ENCODE measurements at places on chromosomes 12 and 14.

DNA sequence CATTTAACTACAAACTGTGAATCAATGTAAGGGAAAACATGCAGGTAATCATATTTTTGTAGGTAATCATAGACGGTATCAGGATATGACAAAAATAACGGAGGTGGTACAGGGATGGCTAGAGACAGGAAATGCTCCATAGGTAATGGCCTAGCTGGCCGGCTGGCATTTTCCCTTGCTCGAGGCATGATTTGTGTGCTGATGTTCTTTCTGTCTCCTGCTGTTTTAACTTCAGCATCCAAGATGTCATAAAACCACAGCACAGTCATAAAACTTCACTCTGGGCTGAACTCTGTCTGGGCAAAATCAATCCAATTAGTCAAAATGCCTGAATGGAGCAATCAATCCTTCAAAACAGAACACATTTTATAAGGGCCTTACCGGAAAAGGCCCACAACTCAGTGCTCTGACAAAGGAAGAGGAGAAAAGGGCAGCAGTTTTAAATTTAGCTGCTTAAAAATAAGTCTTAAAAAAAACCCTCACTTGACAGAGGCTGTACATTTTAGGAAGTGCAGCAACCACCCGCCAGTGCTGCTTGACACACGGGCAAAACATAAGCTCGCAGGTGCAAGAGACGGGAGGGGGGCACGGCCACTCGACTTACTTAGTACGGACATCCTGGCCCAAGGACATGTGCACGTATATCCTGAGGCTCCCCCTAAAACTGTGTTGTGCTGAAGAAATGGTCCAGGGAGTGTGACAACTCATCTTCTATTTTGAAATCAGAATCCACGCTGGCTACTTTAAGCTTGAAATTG lies 40.5 kb upstream of the GPR68 start:
- DNase-seq = no peak

DNA sequence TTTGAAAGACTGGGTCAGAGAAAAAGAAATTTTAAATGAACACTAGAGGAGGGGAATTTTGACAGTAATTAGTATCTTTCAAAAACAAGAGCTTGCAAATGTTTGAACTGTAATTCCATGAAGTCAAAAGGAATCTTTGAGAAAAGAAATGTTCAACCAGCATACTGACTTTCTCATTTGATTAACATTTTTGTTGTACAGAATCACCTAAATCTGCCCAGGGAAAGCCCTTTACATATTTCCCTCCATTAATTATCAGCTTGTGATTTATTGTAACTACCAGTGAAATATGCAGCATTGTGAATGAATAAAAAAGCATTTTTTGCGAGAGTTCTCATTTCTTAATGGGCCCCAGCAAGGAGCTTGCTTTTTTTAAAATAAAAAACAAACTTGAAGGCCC lies 61.2 kb upstream of the CCDC91 start:
- no peak for DNase-seq

DNA sequence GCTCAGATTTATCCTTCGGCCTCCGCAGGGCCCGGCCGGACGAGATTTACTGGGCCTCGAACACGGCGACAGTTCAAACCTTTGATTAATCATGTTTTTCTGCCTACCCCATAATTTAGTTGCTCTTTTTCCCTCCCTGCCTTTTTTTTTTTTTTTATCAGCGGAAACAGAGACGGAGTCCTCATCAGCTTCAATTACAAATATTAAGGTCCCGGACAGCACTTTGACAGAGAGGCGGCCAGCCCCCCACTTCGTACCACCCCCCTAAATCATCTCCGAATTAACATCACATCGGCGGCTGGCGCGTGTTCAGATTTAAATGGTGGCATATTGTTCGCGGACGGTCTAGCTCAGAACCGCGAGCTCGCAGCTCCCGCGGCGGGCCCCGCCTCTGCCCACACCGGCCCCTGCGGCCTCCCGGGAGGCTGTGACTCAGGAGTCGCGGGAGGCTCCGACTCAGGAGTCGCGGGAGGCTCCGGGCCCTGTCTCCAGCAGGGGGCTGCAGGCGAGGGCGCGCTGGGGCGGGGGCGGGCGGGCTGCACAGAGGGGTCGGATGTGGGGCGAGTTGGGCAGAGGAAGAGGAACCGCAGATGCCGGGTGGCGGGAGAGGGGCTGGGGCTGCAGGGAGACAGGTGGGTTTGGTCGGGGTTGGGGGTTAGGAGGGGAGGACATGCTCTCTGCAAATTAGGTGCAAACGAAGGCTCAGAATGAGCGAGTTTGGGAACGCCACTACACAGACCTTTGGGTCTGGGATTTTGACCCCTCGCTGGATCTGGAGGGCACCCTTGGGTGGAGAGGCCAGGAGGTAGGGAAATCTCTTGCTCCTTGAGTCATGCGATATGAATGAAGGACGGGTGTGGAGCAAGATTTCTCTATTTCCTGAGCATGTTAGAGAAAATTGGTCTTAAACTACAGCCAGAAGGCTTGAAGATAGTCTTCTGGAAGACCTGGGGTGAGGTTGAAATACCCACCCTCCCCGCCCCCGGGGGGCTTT lies 19.6 kb upstream of the ATP5MC2 start:
- peak; percentile 78 for DNase-seq

GRCh38 chr12:96981911-96982310 lies 74.9 kb downstream of the NEDD1 start:
- DNase-seq = no peak

DNA sequence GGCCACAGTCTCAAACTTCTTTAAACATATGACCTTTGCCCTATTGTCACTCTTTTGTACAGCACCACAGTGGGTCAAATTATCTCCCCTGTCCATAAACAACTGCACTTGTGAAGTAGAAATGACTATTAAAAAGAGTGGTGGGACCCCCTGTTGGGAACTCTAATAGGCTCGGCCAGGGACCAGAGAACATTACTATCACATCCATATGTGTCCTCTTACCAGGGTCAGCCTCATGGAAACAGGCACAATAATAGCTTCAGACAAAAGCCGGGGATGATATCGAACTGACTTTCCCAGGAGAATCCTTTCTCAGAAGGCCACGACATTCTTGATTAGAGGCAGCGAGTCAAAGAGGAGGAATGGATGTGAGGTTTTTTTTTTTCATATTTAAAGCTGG lies 96.6 kb downstream of the NKX2-1 start:
- no peak for DNase-seq

GRCh38 chr12:82857276-82857675 lies 170.6 kb downstream of the TMTC2 start:
- DNase-seq = no peak

DNA sequence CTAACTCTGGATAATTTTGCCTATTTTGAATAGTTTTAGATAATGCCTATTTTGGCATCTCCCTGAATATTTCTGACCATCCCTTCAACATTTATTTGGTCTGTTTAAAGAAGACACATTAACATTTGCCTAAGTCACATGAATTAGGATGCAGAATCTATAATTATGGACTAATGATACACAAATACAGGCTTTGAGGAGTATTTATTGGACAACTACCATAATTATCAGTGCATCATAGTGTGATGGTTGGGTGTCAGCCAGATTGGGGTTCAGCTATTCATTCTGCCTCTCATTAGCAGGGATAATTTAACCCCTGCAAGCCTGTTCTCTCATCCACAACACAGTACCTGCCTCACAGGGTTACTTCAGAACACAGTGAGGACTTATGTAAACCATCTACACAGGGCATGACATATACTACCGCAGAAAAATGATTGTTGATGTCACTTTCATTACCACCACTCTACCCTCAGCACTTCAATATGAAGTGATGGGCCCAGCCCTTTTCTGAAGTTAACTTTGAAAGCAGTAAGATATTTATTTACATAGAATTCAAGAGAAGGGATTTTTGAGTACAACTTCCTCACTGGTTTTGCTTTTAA lies 14.4 kb downstream of the PRKCH start:
- DNase-seq = no peak

- no peak for DNase-seq
These were observed 1207.3 kb downstream of the SLC16A7 start for GRCh38 chr12:60803147-60803546.

DNA sequence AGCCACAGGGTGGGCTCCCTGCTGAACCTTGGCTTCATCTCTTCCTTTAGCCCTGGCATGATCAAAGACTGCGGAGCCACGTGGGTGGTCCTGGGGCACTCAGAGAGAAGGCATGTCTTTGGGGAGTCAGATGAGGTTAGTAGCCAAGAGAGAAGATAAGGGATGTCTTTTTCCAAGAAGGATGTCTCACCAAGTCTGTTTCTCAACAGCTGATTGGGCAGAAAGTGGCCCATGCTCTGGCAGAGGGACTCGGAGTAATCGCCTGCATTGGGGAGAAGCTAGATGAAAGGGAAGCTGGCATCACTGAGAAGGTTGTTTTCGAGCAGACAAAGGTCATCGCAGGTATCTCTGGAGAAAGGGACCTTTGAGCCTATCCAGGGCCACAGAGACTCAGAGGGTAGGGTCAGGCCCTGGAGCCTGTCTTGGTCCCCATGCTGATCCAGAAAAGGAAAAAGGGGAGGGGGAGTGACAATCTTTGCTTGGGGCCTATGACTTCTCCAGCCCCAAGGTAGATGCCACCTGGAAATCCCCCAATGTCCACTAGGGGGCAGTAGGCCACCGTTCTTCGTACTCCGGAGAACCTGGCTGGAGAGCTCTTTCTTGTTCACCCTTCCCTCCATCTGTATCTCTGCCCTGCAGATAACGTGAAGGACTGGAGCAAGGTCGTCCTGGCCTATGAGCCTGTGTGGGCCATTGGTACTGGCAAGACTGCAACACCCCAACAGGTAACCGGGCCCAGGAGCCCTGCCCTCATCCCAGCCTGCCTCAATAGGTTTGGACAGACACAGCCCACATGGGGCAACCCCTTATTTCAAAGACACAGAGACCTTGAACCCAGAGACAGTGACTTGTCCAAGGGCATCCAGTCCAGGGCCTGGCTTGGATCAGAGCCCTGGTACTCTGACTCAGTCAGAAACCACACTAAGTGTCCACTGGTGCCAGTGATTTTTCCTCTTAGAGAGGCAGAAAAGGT lies 2.0 kb downstream of the TPI1 start:
- DNase-seq = peak; percentile 94

DNA sequence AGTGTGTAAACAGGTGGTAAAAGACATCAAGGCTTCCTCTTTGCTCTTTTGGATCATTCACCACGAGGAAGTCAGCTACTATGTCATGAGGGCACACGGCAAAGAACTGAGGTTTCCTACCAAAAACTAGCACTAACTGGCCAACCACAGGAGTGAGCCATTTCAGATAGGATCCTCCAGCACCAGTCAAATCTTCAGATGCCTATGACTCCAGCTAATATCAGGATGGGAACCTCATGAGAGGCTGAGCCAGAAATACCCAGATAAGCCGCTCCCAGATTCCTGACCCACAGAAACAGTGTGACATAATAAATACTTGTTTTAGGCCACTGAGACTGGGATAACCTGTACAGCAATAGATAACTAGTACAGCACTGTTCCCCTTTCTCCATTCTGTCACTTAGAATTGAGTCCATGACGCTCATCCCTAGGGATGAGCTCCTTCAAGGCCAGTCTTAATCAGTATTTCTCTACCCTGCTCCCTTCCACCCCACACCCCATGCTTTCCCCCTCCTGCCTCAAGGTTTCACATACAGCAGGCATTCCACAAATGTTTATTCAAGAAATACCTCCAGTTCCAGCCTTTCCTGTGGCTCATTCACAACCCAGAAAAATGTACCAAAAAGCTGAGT lies 68.4 kb downstream of the PPM1H start:
- no peak for DNase-seq

GRCh38 chr14:103548463-103549351 lies 13.8 kb downstream of the BAG5 start:
- no peak for DNase-seq

DNA sequence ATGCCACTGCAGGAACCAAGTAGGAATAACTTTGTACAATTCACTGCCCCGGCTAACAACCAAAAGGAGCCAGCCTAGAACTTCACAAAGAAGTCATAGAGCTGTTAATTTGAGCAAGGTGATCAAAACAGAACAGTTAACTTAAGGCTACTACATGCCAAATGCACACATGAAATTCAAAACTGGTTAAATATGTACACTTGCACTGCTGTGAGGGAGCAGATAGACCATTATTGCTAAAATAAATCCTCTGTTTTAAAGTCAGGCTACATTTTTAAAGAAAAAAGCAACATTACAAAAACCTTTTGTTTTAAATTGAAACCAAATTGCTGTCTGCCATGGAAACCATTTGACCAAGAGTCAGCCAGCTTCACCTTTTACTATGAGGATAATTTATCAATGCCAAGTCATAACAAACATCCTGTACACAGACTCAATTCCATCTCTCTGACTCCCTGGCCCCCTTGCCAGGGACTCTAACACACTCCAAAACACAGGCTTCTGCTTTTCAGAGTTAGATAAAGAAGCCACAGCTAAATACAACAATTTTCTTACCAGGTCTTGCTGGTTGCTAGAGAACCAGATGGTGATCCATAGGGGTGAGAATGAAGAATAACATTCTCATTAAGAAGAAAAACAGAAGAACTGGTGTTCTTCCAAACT lies 84.0 kb downstream of the LRP6 start:
- DNase-seq = no peak

GRCh38 chr12:47193066-47193465 lies 113.3 kb upstream of the AMIGO2 start:
- peak; percentile 66 for DNase-seq

- no peak for DNase-seq
These were observed 223.3 kb downstream of the RGS6 start for GRCh38 chr14:72155379-72155993.
